ENCODE measurements at places on chromosomes 2 and 18.
A peak's percentile ranks its signal among the peaks of the same experiment; 100 is the strongest.

GRCh38 chr2:70978341-70979179, at the start of gene ANKRD53:
TSS of gene ANKRD53 (plus strand) at chr2:70978630. CDS start at chr2:70978646, 16 bp downstream.
- peak; percentile 45 for ATAC-seq

GRCh38 chr2:192749611-192750200, 555.0 kb upstream of the TMEFF2 start:
- ATAC-seq: no peak

- no peak for ATAC-seq
Observed at GRCh38 chr2:159863526-159864160, 65.6 kb upstream of the CD302 start.

- ATAC-seq: no peak
Observed at GRCh38 chr2:148955798-148956197, 80.8 kb downstream of the KIF5C start.

- ATAC-seq: no peak
Observed at GRCh38 chr18:80252136-80252535, 4.8 kb upstream of the PARD6G start.

DNA sequence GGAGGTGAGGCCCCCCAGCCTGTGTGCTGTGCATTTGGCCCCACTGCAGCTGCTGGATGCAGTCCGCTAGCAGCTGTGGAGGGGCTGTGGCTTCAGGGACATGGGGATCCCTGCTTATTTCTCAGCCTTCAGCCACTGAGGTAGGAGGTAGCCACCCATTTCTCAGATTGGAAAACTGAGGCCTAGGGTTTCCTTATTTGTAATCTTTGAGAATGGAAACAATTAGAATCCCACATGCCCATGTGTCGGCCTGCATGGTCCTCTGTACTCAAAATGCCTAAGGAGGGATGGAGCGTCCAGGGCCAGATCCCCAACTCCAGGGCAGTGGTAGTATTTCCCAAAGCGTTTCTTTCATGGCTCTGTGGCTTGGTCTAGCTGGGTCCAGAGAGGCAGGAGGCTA, 42.1 kb downstream of the TOGARAM2 start:
- no peak for ATAC-seq

- ATAC-seq: no peak
Observed at GRCh38 chr2:86194751-86195054, 559 bp downstream of the IMMT start.

- no peak for ATAC-seq
Observed at GRCh38 chr18:73774811-73775509, 372.7 kb downstream of the FBXO15 start.

GRCh38 chr2:95388091-95388692, 14.3 kb upstream of the FAHD2A start:
- ATAC-seq: no peak

GRCh38 chr18:41745166-41746049, 209.6 kb upstream of the PIK3C3 start:
- ATAC-seq: peak; percentile 34

- no peak for ATAC-seq
Observed at GRCh38 chr2:139478165-139478914, 698.1 kb upstream of the NXPH2 start.

GRCh38 chr2:186431306-186431705, 54.8 kb upstream of the ZC3H15 start:
- no peak for ATAC-seq

DNA sequence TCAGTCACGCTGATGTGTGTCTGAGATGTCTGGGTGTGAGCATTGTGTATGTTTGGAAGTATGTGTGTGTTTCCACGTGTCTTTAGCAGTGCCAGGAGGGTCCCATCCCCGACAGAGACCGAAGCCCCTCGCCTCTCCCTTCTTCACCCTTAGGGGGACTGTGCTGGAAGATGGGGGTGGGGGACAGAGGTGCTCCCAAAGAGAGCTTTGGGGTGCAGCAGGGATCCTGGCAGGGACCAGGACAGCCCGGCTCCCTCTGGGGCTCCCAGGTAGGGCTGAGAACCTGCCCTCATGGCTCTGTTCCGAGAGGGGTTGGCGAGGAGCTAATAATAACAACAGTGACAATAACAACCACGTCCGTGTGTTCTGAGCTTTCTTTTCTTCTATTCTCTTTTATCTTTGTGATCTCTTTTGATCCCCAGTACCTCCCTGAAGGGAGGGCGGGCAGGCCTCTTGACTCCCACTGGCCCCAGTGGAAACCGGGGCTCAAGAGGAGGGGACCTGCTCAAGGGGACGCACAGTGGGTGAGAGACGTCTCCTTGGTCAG, 57.6 kb downstream of the SMAD7 start:
- ATAC-seq: no peak

- ATAC-seq: peak; percentile 18
Observed at GRCh38 chr2:216113572-216113971, 4.4 kb downstream of the XRCC5 start.

DNA sequence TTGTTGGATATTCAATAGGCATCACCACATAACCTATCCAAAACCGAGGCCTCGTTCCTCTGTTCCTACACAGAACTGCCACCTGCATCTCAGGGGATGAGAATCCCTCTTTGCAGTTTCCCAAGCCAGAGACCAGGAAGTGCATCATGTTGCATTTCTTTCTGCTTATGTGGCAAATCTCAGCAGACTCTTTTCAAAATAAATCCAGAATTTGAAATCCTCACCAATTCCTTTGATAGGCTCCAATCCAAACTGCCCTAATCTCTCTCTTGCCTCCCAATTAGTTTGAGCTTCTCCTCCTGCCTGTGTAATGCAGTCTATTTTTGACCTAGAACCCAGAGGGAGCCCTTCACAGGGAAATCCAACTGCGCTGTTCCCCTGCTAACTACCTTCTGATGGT, 215.5 kb downstream of the RNF144A start:
- no peak for ATAC-seq

- peak; percentile 25 for ATAC-seq
Observed at GRCh38 chr2:8680822-8681760, 765 bp upstream of the ID2 start.

GRCh38 chr2:120960770-120961366, 225.2 kb downstream of the GLI2 start:
- no peak for ATAC-seq

- ATAC-seq: no peak
Observed at GRCh38 chr2:148627224-148627623, 17.3 kb upstream of the EPC2 start.

- peak; percentile 55 for ATAC-seq
Observed at GRCh38 chr2:85439986-85440385, 21.5 kb downstream of the SH2D6 start.

DNA sequence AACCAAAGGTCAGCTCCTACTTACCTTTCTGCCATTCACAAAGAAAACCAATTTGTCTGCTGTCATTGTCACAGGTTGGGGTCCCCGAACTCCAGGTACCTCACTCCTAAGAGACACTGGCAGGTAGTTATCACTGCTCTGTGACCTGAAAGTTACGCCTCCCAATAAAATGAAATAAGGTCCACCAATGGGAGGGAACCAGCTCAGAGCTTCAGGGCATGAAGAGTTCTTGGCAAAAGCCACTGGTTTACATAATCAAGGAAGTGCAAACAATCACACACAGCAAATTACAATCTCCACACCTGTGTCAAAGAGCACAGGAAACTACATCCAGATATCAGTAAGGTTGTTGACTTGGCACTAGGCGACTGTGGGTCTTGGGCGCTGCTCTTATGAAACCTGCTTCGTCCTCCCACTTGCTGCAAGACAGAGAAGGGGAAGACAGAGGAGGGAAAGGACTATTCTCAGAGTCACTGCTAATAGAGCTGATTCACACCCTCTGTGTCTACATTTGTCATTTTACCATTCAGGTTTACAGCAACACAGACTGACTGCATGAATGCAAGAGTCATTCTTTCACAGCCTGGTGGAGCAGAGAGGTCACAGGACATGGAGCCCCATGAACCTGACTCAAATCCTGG, at the start of gene XDH:
Gene XDH (minus strand): TSS at position 142 of the 641 bp plus-strand sequence. CDS start 76 bp downstream, at position 66.
- peak; percentile 76 for ATAC-seq

DNA sequence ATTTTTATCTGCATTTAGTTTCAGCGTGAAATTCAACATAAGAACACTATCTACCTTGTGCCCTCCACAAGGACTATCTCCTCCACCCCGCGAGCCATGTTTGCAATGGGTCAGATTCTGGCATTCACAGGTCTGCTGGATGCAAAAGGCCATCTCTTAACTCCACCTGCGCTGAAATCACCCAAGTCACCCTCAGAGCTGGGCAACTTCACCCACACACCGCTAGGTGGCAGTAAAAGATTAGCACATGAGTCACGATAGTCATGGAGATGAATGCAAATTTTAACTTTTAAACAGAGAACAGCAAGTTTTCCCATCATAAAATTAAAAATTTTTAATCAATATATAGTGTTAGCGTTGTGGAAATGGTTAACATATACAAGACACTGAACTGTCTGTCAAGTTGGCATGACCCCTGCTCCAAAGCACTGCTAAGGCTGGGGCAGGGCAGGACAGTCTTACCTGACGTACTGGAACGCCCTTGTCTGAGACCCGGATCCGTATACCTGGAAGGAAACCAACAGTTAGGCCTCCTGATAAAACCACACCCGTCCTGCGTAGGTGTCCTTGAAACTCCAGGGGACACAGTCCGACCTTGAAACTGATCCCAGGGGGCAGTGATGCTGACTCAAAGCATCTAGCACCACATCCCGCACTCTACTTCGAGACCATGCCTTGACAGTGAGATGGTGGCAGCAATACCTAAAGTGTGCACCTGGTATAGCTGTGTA, 89.6 kb downstream of the UXS1 start:
- ATAC-seq: peak; percentile 64

- ATAC-seq: no peak
Observed at GRCh38 chr18:5972298-5972697, 77.0 kb upstream of the TMEM200C start.

DNA sequence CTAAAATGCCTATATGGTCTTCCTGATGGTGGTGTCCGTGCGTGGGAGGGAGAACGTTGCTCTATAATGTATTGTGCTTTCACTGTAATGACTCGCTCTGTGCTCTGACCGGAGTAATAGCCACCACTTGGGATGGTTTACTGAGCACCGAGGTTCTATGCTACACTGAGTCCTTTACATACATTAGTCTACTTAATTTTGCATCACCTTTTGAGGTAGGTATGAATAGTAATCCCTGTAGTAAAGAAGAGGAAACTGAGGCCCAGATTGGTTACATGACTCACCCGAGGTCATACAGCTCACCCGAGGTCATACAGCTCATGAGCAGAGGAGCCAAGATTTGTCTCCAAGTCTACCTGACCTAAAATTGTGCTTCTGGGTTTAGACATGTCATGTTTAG, 79.5 kb downstream of the ARMC9 start:
- ATAC-seq: peak; percentile 83

- ATAC-seq: peak; percentile 82
Observed at GRCh38 chr2:187552828-187553681, 1.2 kb downstream of the TFPI start.

- no peak for ATAC-seq
Observed at GRCh38 chr2:205965707-205966106, 120.3 kb downstream of the INO80D start.

- no peak for ATAC-seq
Observed at GRCh38 chr2:45121236-45121927, 112.1 kb upstream of the SIX2 start.

- no peak for ATAC-seq
Observed at GRCh38 chr2:240374085-240374907, 61.2 kb upstream of the GPC1 start.

- ATAC-seq: no peak
Observed at GRCh38 chr2:179812501-179812900, 48.9 kb downstream of the ZNF385B start.

DNA sequence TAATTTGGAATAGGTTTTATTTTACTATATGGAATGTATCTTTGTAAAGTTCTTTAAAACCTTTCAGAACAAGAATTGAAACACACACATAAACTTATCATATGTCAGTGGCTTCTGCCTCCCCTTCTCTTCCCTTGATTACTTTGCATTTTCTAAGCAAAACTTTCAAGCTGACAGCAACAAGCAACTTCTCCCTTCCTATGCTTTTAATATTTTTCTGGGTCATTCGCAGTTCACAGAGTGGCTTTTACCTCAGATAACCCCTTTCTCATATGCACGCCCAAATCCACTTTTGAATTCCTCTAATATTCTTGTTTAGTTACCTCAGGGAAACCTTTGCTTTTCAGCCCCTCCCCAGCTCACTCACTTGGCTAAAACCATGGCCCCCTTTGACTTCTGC, 36.7 kb upstream of the CDC42EP3 start:
- no peak for ATAC-seq

DNA sequence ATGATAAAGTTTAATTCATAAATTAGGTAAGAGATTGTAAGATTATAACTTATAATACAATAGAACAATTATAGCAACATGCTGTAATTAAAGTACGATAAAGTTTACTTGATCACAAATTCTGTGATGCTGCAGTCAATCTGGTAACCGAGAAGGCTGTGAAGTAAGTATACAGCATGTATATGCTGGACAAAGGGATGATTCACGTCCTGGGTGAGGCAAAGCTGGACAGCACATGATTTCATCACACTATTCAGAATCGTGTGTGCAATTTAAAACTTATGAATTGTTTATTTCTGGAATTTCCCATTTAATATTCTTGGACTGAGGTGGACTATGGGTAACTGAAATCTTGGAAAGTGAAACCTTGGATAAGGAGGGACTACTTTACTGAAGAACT, 522.2 kb upstream of the CNTNAP5 start:
- no peak for ATAC-seq

GRCh38 chr2:39540414-39540813, 103.3 kb upstream of the MAP4K3 start:
- no peak for ATAC-seq

- ATAC-seq: no peak
Observed at GRCh38 chr2:85844486-85844885, 44.3 kb downstream of the ST3GAL5 start.

DNA sequence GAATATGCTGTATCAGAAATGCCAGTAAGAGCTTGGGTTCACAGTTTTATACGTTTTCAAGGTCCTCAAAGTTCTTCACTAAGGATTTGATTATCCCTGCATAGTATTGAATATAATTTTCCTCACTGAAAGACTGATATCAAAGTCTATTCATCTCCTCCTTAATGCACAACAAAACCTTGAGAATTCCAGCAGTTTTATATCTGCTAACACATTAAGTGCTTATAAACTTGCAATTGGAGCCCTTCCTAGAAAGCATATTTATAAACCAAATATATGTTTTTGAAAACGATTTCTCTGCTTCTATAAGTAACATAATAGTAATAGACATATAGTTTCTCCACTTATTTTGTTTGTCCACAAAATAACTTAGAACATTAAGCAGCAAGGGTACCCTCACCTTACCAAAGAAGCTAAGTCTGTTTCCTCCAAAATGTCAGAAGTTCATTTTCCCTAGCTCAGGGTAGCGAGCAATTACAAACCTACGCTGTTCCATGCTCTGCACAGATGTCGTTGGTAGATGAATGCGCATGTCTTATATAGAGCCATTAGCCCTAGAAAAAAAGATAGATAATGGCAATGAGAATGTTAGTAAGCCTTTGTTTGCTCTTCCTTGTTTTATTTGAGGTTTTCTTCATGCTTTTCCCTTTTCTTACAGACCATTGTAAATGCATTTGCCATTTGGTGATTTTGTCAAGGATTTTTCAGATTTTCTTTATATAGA, 213.2 kb downstream of the RBM43 start:
- ATAC-seq: no peak

- ATAC-seq: peak; percentile 21
Observed at GRCh38 chr2:64711252-64711800, 57.6 kb upstream of the SERTAD2 start.

All from activated T-helper 17 cell treated with anti-CD3 and anti-CD28 coated beads, Interleukin-2, amount 50 U/mL, for 72 hours (primary cell).